ENCODE measurements at places on chromosomes 13 and 19.
A peak's percentile ranks its signal among the peaks of the same experiment; 100 is the strongest.

DNA sequence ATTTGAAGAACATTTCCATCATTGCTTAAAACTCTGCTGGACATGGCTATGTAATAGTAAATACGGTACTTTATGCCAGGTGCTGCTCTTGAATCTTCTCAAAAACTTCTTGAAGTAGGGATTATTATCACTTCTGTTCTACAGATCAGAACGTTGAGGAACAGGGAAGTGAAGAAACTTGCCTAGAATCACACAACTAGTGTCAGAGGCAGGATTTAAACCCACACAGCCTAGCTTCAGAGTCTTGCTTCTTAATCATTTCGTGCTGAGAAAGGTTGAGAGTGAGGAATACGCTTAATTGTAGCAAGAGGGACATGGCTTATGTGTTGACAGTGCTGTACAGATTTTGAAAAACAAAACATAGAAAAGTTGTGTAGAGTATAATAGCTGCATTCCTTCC, 13.5 kb downstream of the TM9SF2 start:
- DNase-seq, result no peak

GRCh38 chr13:73141292-73141771, 82.5 kb downstream of the KLF5 start:
- DNase-seq, result no peak

DNA sequence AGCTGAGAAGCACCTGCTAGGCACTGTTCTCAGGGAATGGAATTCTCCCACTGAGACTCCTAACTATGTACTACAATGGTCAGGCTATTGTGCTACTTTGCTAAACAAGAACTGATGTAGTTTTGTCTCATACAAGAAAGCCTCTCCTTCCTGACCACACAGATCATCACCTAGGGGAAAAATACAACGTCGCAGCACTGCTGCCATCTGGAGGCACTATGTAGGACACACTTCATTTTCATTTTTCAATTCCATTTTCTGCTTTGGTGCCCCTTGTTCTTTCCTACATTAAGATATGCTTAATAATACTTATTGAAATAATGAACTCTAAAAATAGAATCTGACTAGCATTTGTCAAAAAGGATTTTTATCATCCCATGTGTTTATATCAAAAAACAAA, 21.1 kb downstream of the PROSER1 start:
- DNase-seq, result no peak

DNA sequence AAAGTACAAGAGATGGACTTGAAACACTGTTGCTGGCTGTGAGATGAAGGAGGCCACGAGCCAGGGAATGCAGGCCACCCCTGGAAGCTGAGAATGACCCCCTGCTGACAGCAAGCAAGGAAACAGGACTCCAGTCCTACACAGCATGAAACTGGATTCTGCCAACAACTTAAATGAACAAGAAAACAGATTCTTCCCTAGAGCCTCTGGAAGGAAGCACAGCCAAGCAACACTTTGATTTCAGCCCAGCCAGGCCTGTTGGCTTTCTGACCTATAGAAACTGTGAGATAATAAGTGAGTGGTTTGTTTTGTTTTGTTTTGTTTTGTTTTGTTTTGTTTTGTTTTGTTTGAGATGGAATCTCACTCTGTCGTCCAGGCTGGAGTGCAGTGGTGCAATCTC, 105.3 kb upstream of the CACNA1A start:
- no peak for DNase-seq

- peak; percentile 76 for DNase-seq
These were observed 73.8 kb downstream of the MAP4K1 start for GRCh38 chr19:38543807-38544568.

DNA sequence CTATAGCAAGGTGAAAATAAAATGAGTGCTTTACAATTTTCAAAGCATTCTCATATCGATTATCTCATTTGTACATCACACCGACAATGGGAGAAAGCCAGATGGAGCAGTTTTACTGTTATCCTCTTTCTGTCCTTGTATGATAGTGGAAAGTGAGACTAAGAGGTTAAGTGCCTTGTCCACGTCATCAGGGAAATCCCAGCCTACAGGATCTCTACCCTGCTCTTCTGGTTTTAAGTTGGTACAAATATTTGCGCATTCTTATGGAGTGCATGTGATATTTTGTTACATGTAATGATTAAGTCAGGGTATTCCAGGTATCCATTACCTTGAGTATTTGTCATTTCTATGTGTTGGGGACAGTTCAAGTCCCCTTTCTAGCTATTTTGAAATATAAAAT, 12.4 kb upstream of the ENOX1 start:
- no peak for DNase-seq

DNA sequence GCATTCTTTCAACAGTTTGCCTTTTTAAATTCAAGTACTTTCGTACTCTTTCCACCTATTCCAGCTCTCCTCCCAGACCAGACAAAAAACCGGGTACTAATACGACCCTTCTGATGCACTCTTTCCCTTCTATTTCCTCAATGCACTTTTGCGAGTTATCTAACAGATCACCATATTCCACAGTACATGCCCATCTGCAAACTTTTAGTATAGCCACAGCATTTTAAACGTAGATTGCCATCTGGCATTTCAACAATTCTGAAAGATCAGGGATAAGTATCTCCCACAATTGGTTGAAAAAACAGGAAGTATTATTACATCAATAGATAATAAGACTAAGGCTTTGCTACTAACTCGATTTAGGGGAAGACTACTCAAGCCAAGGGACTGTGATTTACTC, 31.5 kb downstream of the RBM26 start:
- no peak for DNase-seq

DNA sequence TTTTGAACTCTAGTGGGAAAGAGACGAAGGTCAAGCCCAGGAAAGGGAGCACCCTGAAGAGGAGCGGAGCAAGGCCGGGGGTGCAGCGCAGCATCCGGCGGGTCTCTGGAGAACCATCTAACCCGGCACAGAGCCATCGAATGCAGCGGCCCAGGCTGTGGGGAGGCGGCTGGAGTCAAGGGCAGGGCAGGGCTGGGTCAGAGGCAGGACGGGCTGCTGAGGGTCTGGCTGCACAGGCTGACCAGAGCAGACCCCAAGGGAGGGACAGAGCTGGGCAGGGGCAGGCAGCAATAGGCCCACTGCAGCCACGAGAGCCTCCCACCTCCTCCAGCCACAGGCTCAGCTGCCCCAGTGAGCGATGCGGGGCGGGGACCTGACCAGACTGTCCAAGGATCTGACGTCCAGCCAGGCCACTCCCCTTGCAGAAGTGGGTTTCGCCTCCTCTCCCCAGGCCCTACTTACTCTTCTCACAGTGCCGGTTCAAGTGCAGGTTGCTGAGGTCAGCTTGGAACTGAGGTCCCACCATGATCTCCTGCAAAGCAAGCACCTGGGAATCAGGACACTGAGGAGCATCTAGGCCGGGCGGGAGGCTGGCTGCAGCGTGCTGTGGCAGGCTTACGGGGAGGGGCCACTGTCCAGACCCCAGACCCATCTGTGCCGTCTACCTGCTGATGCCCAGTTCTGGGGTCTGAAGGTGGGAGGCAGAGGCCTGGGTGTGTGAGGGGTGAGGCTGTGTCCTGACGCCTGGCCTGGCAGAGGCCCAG, 19.2 kb downstream of the MIER2 start:
- no peak for DNase-seq

- peak; percentile 47 for DNase-seq
These were observed 15.4 kb upstream of the SIGLEC6 start for GRCh38 chr19:51546650-51547396.

DNA sequence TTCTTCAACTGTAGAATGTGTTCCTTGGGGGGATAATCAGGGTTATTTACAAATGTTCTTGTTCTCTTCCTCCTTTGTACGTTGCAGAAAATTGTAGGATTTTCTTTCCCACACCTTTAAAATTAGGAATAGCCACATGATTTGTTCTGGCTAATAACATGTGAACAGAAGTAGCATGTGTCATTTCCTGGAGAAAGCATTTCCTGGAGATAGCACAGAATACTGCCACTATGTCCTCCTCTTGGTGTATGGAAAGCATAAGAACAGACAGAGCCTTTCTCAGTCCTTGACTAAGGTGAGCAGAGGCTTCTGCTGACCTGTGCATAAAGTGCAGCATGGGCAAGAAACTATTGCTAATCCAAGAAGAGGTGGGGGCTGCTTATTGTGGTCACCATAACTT, 101.8 kb downstream of the FAM216B start:
- DNase-seq, result no peak

GRCh38 chr19:41792513-41793413, 3.6 kb upstream of the CEACAM3 start:
- peak; percentile 57 for DNase-seq

DNA sequence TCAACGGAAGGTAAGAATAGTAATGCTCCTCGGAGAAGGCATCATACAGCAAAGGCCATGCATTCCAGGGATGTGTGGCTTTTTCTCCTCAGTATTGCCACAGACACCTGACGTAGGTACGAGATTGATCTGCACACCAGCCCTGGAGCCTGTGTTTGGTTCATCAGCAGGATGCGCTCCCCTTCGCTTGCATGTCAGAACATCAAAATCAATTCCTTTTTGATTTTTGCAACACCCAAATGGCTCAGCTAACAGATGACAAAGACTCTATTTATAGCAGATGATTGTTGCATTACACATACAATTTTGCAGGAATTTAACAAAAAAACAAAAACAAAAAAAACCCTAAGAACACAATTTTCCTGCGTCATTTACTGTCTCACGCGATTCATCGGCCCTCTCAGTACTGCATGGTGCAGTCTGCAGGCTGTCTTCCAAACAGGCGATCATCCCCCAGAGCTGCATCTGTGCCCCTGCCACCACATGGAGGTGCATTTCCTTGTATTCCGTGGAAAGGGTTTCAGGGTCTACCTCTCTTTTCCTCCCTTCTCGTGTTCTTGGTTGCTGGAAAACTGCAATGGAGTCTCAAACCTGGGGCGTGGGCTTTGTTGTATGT, 207.3 kb downstream of the TEX29 start:
- no peak for DNase-seq

DNA sequence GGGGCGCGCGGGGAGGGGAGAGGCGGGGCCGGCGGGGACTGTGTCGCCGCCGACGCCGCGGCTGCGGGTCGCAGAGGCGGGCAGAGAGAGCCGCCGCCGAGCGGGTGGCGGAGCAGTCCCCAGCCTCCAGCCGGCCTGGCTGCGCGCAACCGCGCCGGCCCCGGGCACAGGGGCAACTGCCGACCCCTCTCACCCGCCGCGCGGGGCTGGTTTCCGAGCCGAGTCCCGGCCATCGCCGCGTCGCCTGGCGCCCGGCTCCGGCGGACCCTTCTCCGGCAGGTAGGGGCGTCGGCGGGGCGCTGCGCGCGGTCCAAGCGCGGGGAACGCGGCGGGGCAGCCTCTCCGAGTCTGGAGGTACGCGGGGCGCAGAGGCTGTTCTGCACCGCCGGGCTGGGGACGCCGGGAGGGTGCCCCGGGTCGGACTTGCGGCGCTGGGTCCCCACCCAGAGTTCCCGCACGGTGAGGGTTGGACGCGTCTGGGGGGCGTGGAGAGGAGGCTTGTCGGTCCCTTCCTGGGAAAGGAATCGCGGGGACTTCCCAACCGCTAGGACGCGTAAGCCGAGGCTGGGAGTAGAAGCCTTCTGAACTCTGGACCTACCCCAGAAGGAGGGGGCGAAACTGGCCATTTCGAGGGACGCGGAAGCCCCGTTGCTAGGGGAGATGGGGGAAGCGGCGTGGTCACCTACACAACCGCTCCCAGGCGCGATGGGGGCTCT, 133.6 kb upstream of the MYO16 start:
- DNase-seq, result no peak

GRCh38 chr13:51971520-51972426, 39.5 kb downstream of the ATP7B start:
- DNase-seq, result no peak

DNA sequence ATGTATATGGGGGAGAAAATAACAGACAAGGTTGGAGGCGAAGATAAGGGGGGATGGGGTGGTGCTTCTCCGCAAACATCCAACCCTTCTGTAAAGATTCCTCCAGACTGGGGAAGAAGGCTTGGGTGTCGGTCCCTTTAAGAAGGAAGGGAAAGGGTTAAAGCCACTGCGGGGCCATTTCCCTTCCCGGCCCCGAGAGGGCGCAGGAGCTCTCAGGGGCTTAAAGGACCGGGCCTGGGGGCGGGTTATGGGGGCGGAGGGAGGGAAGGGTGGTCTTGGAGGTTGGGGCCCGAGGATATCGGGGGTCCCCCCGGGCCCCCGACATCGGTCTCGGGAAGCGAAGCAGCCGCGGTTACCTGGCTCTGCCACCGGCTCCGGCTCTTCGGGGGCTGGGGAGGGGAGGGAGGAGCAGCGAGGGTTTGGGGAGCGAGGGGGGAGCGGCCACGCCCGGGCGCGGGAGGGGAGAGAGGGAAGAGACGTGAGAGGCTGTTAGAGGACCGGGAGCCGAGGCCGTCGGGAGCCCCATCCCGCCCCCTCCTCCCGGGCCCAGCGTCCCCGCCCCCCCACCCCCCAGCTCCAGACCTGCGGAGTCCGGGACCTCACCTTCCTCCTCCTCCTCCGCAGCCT, 2.8 kb downstream of the TNNT1 start:
- no peak for DNase-seq

GRCh38 chr19:32682317-32682716, 6.7 kb downstream of the RGS9BP start:
- no peak for DNase-seq

GRCh38 chr13:31923134-31923763, 108.3 kb upstream of the FRY start:
- DNase-seq, result no peak

- DNase-seq, result no peak
These were observed 267.1 kb upstream of the EDNRB start for GRCh38 chr13:78185700-78186099.

GRCh38 chr13:112042496-112042895, 24.5 kb upstream of the SOX1 start:
- DNase-seq, result no peak

DNA sequence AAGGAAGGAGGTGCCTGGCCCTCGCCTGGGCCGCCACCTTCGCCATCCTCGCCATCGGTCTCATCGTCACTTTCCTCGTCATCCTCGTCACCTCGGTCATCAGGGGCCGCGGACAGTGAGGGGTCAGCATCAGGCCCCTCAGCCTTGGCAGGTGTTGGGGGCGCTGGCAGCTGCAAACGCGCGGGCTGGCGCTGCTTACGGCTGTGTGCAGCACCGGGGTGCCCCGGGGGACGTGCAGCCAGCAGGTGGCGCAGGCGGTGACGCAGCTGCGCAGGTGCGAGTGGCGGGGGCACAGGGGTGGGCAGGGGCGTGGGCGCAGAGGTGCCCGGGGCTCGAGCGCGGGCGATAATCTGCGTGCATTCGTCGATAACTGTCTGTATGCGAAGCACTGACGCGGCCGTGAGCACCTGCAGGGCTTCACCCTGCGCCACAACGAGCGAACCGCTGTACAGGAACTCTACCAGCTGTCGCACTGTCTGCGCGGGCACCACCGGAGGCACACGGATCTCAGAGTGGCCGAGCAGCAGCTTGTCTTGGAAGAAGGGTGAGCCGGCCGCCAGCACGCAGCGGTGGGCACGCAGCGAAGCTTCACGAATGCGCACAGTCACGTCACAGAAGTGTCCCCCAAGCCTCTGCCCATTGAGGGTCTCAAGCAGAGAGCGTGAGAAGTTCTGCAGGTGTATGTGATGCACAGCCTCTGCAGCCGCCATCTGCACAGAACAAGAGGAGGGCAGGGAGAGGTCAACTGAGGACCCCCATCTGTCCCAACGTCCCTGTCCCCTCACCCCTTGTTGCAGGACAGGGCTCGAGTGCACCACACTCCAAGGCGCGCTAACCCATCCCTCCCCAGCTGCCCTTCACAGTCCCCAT, 2.4 kb downstream of the ZBTB45 start:
- no peak for DNase-seq

- DNase-seq, result no peak
These were observed 4.2 kb upstream of the ICAM1 start for GRCh38 chr19:10266706-10267105.

GRCh38 chr13:94416454-94417080, 62.9 kb downstream of the DCT start:
- DNase-seq, result no peak

GRCh38 chr13:103195762-103196161, 129.5 kb upstream of the SLC10A2 start:
- DNase-seq, result no peak
